ENCODE measurements at places on chromosomes 16 and 17. TPM values are rescaled to one million over a fixed set of nuclear protein-coding genes. Genes with fewer than 3 reads are reported as not detected.

Gene AOC2
- total RNA-seq, result 1.4 TPM

Gene CCL17
- total RNA-seq, result not detected

Gene OR2C1
- total RNA-seq, result 0.21 TPM

Gene RAMP2
- total RNA-seq, result 11.9 TPM

Gene SUMO2
- 64.0 TPM for total RNA-seq

Gene RNF112
- total RNA-seq, result 3.2 TPM

Gene LRRC37A
- total RNA-seq, result 1.2 TPM

Gene KRTAP16-1
- not detected for total RNA-seq

Gene LGALS9
- total RNA-seq, result 7.3 TPM

Gene ATP2C2
- 5.7 TPM for total RNA-seq

Gene GNGT2
- 0.92 TPM for total RNA-seq

Gene IL17C
- total RNA-seq, result not detected

DNA sequence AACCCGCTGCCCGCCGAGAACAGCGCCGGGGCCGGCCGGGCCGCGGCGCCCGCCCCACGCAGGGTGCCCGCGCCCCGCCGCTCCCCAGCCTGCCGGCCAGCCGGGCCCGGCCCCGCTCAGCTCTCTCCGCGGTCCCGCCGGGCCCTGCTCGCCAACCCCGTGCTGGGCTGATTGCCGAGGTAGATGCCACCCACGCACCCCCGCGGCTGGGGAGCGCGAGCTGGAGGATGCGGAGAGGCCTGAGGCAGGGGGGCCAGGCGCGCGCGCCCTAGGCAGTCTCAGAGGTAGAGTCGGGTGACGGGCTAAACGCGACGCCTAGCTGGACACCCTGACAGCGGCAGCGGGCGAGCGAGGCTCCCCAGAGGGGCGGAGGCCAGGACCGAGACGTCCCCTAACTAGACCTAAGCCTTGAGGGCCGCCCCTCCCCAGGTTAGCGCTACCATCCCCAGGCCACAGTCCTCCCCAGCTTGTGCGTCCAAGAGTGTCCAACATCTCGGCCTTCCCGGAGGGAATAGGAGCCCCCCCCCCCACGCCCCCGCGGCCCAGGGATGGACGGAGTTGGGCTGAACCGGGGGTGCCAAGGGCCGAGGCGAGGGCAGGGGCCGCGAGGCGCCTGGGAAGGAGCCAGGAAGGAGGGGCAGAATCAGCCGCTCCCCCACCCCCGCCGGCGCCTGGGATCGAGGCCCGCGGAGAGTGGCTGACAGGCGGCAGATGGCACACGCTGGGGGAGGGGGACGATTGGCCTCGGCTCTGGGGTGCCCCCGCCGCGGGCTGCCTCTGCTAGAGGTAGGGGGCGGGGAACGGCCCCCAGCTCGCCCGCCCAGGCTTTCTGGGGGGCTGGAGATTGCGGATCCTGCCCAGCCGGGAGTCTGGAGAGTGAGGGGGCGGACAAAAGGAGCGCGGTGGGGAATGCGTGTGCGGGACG is 2.5 kb upstream of the ZNF423 start:
- DNase-seq, result peak; percentile 90

DNA sequence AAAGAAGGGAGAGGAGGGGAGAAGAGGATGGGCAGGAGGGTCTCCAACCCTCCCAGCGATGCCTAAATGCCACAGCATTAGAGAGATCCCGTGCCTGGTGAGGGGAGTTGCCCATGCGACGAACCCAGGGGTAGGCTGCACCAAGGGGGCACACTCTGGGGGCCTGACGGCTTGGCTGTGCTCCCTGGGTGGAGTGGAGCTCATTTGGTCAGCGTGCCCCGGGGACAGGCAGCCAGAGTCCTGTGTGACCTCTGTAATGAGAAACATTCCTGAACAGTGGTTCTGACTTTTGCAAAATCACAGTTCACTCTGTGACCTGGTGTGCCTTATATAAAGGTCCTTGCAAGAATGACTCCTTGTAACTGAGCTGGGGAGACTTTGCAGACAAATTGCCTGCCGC is 205.0 kb upstream of the N4BP1 start:
- DNase-seq, result no peak

- DNase-seq, result peak; percentile 91
Measured at GRCh38 chr17:1573932-1574696, 11.5 kb upstream of the PITPNA start.

GRCh38 chr16:50640391-50640790 is 40.7 kb downstream of the SNX20 start:
- no peak for DNase-seq

GRCh38 chr16:4678596-4678995 is 14.8 kb upstream of the NUDT16L1 start:
- DNase-seq, result no peak

GRCh38 chr16:67865318-67865717 is 7.5 kb upstream of the EDC4 start:
- peak; percentile 27 for DNase-seq

- DNase-seq, result no peak
Measured at GRCh38 chr17:56919717-56920116, 5.9 kb upstream of the TRIM25 start.

DNA sequence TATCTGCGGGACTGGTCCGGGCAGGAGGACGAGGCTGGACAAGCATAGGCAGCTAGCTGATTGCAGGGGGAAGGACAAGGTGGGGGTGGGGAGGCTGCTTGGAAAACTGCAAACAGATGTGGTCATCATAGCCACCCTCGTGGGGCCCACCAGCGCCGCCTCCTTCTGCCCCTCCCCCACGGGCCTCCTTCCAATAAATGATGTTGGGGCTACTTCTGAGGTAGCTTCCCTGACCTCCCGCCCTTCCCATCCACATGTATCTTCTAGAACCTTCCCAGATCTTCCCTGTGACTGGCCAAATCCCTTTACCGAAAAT is 12.3 kb upstream of the CDC42EP4 start:
- peak; percentile 79 for DNase-seq

- DNase-seq, result no peak
Measured at GRCh38 chr17:12815642-12816141, 26.4 kb downstream of the ARHGAP44 start.

GRCh38 chr17:73799781-73800627 is 155.8 kb upstream of the SDK2 start:
- no peak for DNase-seq

DNA sequence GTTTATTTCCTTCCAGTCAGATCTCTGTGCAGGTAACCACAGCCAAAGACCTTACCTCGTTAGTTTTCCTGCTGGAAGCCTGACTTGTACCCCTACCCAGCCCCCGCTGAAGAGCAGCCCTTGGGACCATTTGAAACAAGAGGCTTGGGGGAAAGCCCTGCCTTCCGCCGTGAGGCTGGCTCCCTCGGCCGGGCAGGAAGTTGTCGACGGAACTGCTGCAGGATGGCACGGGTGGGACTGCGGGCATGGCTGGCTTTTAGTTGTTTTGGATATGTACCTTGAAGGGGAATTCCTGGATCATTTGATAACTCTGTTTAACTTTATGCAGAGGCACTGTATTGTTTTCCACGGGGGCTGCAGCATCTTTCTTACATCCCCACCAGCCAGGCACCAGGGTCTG is 49.0 kb upstream of the ENDOV start:
- no peak for DNase-seq

DNA sequence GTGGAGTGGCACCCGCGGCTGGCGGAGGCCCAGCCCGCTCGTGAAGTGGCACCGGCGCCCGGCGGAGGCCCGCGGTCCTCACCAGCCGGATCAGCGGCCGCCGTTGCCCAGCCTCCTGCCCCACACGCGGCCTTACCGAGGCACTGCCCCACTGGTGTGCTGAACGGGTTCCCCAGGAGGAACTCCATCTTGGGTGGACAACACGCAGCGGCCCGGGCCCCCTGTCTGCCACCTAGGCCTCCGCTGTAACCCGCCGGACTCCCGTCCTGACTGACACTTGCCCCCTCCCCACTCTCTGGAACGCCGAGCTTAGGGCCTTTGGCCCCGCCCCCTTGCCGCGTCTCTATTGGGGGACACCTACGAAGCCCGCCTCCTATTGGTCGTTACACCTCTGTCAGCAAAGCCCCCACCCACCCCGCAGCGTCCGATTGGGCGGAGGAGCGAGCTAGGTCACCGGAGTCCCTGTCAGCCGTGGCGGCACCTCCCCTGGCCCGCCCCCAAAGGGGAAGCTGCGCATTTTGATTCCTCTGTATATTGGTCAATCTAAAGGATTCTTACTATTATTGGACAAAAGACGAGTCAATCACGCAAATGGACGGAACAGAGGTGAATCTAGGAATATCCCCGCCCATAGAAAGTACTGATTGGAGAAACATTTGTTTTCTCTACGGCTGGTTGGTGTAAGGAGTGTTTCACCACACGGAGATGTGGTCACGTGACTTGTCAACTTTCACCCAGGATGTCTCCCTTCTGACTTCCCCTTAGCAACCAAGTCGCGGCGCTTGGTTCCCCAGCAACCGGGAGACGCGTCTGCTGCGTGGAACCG is at the start of the genes DRC3 and TOM1L2:
DRC3 (plus strand) TSS at position 737 of the 826 bp plus-strand sequence. CDS start 4,737 bp downstream, outside the sequence.
TOM1L2 (minus strand) TSS at position 275 of the 826 bp plus-strand sequence; CDS start at position 188, 87 bp downstream.
- DNase-seq, result peak; percentile 100

GRCh38 chr16:30697264-30698138 is 1.5 kb upstream of the SRCAP start:
- peak; percentile 7 for DNase-seq

Measured in tongue (tissue), 3 donors.